ENCODE measurements at places on chromosomes 4 and X.

GRCh38 chrX:18598413-18598812 lies 73.5 kb downstream of the RS1 start:
- DNase-seq, result no peak

- DNase-seq, result no peak
Observed at GRCh38 chr4:74104145-74104544, 5.2 kb upstream of the CXCL2 start.

DNA sequence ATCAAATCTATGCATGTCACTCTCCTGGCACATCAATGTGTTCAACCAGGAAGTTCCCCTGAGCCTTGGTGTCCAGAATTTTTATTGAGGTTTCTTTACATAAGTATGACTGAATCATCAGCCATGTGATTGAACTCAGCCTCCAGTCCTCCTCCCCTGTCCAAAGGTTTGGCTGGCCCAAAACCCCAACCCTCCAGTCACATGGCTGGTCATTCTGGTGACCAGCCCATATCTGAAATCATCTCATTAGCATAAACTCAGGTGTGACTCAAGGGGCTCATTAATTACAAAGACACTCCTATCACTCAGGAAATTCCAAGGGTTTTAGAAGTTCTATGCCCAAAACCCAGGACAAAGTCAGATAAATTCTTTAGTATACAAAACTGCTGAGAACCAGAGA lies 20.6 kb upstream of the SUPT20HL2 start:
- no peak for DNase-seq

- DNase-seq, result no peak
Observed at GRCh38 chr4:121860121-121860520, 10.2 kb downstream of the BBS7 start.

DNA sequence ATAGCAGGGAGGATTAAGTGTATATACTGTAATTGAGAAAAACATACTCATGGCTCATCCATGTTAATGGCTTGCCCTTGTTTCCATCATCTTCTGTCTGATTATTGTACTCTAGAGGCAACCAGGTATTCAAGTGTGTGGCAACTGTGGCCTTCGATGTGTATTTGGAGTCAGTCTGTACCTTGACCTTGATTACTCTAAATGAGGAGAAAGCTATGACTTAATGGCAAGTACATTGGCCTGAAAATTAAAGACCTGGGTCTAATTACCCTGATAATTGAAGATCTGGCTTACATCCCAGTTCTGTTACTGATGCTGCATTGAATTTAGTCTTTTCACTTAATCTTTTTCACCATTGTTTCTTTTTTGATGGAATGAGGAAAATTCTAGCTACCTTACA lies 409.2 kb downstream of the CCSER1 start:
- DNase-seq, result no peak

GRCh38 chr4:86675548-86675947 lies 81.4 kb downstream of the PTPN13 start:
- DNase-seq, result no peak

- DNase-seq, result no peak
Observed at GRCh38 chr4:102104278-102104677, 241.0 kb downstream of the SLC39A8 start.

- DNase-seq, result no peak
Observed at GRCh38 chrX:116317409-116317808, 119.0 kb upstream of the SLC6A14 start.

DNA sequence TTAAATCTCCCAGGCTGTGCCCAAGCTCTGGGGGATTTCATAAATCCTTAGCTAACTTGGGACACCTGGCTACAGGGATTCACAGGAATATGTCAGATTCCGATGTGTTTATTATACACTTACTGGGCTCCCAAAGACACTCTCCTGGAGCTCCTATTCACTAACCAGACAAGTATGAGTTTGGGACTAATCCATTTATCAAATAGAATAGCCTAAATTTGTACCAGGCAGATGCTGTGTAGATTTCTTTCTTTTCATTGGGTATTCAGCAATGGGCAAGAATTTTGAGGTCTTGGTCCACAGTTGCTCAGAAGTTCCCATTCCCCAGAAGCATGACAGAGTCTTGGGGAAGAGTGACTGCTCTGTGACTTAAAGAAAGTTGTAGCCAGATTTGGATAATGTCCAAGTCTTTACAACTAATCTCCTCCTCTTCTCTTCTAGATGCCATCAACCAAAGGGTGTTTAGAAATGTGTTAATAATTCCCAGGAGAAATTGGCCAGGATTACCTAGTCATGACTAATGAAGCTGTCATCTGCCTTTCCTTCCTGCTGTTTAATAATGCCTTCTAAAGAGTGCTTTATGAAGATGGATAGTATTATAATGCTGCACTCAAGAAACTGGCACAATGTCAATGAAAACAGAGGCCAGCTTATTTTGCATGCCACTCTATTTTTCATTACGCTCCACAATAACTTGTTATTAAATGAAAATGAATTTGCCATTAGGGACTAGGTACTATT lies 120.9 kb downstream of the CHIC2 start:
- DNase-seq, result no peak
